ENCODE measurements at places on chromosomes 3 and 15.

- no peak for DNase-seq
Observed at GRCh38 chr15:59360896-59361295, 11.8 kb downstream of the MYO1E start.

- no peak for DNase-seq
Observed at GRCh38 chr3:128316481-128316891, 150.2 kb downstream of the DNAJB8 start.

DNA sequence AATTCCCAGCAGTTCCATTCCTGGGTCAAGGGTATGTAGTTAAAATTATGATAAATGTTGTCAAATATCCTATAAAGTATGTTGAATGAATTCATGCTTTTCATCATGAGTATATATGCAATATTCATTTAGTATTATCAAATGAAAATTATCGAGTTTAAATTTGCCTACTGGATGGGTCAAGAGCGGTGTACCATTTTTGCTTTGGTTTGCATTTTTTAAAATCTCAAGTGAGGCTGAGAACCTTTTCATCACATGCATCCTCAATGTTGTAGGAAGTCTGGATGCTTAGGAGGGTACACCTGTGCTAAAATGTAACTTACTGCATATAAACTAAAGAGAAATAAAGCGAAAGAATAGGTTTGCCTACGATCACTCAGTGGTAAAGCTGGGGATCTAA, 95.5 kb upstream of the MYO5C start:
- DNase-seq = no peak

GRCh38 chr3:1087066-1087560, 5.7 kb upstream of the CNTN6 start:
- no peak for DNase-seq

- no peak for DNase-seq
Observed at GRCh38 chr3:46184469-46184868, 23.6 kb downstream of the CCR1 start.

DNA sequence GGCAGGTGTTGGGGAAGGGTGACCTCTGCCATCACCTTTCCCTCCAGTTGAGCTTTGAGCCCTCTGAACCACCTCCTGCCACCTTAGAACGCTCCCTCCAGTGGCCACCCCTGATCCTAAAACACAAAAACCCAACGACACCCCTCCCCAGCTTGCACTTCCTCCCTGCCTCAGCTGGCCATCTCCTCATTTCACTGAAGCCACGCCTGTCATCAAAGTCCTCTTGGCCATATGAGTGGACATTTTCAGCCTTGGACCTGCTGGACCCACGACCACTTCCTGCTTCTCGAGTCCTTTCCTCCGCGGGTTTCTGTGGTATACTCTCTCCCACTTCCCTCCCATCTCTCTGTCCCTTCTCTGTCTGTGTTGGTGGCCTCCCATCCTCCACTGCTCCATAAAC, 48.5 kb upstream of the NR2C2 start:
- DNase-seq = no peak

All from B cell (primary cell).